ENCODE measurements at places on chromosomes 16 and 17.

- DNase-seq, result no peak
Observed at GRCh38 chr17:45958307-45958706, 40.7 kb upstream of the STH start.

GRCh38 chr16:85892760-85893159 lies 6.2 kb upstream of the IRF8 start:
- DNase-seq, result no peak

GRCh38 chr17:4665027-4665426 lies 23.5 kb upstream of the ALOX15 start:
- DNase-seq, result no peak

- DNase-seq, result no peak
Observed at GRCh38 chr16:89120281-89120680, 26.6 kb downstream of the ACSF3 start.

DNA sequence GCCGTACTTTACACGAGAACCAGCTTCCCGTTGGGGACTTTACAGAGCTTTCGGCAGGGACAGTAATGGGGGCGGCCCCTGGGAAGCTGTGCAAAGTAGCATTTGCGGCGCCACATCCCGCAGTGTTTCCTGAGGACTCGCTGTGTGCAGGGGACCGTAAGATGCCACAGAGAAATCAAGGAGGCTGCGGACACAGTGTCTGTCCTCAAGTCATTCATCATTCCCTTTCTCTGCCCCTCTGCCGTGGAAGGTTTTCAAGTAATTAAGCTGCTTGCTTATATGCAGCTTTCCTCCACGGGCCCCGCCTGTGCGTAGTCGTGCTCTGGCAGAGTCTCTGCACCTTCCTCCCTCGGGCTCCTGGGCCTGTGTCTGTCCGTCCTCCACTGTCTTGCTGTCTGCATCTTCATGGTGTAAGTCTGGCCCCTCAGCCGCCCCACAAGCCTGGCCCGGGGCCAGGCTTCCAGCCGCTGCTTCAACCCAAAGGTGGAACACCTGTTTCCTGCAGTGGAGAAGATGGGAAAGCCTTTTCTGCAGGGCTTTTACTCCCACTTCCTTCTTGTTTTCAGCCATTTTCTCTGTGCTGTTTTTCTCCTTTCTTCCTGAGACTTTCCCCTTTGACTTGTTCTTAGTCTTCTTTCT lies 216.9 kb upstream of the CHMP6 start:
- no peak for DNase-seq

- no peak for DNase-seq
Observed at GRCh38 chr16:10738231-10739077, 5.2 kb upstream of the NUBP1 start.

DNA sequence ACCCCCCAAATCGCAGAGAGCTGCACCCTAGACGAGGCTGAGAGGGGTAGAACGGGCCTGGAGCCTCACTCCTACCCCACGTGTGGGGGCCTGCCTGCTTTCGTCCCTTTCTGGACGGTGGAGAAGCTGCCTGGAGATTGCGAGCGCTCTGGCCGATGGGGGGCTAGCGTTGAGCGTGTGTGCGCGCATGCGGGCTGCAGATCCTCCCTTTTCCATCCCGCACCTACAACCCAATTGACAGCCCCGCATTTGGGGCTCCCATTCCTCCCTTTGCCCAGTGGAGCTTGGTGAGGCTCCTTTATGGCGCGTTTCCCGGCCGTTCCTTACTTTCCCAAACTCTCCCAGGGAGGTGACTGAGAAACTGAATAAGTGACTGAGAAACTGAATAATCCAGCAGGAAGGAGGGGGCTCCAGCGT lies 907 bp upstream of the ESRP2 start:
- DNase-seq, result no peak

GRCh38 chr16:79691007-79691406 lies 90.5 kb upstream of the MAF start:
- no peak for DNase-seq

DNA sequence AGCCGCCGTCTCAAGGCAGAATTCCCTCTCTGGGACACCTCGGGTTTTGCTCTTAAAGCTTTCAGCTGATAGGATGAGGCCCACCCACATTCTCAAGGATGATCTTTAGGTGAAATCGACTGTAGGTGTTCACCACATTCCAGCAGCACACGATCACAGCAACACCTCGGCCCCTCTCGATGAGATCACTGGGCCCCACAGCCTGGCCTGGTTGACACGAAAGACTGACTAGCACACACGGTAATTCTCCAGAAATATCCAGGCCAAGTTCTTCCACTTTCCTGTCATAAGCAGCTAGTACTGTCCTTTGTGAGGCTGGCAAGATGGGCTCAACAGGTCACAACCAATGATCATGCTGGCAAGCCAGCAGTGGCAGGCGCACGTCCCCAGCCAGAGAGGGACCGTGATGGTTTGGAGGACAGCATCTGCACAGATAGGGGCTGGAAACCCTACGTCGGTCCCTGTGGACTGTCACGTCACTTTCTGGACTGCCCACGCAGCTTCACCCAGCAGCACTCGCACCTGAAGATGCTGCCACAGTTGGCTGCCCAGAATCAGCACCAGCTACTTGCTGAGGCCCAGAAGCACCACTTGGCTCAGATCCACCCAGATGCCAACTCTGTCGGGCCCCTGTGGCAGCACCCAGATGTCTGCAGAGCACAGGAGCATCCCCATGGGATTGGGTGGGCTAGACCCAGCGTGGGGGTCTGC lies 17.4 kb downstream of the TMC6 start:
- no peak for DNase-seq

GRCh38 chr16:5041600-5042133 lies 7.9 kb upstream of the NAGPA start:
- peak; percentile 17 for DNase-seq

DNA sequence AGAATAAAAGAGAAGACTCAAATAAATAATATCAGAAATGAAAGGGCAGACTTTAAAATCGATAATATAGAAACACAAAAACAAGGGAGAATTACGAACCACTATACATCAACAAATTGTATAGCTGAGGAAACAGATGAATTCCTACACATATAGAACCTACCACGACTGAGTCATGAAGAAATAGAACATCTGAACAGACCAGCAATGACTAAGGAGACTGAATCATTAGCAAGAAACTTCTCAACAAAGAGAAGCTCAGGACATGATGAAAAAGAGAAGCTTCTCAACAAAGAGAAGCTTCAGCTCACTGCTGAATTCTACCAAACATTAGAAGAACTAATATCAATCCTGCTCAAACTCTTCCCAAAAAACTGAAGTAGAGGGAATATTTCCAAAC lies 255.9 kb downstream of the CEP112 start:
- peak; percentile 9 for DNase-seq

DNA sequence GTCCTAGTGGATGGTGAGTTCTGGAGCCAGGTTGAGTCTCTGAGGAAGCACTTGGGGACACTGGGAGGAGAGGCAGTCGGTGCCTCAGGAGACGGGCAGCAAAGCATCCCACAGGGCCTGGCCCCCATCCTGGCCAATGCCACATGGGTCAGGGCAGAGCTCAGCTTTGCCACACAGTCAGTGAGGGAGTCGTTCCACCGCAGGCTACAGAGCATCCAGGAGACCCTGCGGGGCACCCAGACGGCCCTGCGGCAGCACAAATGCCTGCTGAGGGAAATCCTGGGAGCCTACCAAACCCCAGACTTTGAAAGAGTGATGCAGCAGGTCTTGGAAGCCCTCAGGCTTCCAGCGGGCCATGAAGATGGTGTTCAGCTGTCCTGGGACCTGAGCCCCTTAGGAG lies 39.7 kb downstream of the PLD6 start:
- no peak for DNase-seq

DNA sequence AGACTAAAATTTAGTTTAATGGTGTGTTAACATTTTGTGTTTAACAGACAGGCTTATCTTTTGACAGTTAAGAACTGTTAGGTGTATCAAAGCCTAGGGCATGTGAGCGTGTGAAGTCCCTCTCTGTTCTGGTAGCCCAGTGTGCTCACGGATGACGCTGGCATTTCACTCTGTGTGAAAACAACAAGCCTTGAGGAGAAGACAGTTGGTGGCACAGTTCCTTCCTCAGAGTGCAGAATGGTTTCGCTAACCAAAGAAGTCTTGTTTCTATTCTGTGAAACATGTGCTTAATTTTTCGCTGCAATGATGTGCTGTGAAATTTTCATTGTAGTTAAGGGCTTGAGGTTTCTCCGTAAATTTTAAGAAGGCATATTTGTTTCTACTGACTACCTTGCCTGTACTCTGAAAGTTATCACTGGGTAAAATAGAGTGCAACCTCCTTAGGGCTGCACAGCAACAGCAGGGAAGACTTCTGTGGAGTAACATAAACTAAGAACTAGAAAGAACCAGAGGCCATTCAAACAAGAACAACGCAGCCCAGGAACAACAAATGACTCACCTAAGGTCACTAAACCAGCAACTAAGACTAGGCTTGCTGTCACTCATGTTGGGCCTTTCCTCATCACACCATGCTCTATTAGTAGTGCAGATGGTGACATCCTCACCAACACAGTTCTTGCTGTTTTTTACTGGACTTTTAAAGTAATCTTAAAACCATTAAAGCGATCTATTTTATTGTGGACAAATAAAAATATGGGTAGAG lies 33.4 kb downstream of the BRD7 start:
- DNase-seq, result no peak

- no peak for DNase-seq
Observed at GRCh38 chr16:55051571-55052347, 121.1 kb downstream of the IRX5 start.

DNA sequence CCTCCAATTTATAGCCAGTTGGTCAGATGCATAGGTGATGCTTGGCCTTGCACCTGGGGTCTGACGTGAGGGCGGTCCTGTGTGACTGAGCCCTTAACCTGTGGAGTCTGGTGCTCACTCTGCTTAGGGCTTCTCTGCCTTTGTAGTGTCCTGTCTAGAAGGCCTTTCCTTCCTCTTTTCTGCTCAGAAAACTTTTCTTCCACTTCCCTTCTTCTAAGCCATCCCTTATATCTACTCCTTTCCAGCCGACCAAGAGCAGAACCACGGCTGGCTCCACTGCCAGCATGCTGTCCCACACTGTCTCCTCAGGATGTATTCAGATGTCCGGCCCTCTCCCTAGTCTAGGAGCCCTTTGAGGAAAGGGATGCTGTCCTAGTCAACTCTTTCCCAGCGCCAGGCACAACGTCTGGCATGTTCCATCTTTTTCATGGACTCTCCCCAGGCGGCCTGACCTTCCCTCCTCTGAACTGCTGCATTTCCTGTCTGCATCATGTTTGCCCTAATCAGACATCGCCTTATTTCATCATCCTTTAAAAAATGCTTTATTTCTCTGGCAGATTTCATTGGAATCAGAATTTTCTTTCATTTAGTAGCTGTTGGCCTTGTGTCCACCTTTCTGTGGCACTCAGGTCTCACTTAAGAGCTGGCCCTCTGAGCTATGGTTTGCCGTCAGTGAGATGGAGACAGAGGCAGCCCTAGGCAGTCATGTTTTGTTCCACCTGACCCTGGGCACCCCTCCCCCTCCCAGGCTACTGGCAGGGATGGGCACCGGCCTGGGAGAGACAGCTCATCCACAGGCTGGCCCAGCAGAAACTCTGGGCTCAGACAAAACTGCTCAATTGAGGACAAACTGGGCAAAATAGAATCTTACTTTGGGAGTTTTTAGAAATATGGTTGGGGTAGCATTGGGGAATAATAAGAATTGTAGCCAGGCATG lies 15.5 kb upstream of the BRCA1 start:
- no peak for DNase-seq

- DNase-seq, result peak; percentile 19
Observed at GRCh38 chr17:12665263-12666210, at the start of gene MYOCD. TSS of gene MYOCD (plus strand) at chr17:12665890. CDS start at chr17:12666189, 299 bp downstream.

DNA sequence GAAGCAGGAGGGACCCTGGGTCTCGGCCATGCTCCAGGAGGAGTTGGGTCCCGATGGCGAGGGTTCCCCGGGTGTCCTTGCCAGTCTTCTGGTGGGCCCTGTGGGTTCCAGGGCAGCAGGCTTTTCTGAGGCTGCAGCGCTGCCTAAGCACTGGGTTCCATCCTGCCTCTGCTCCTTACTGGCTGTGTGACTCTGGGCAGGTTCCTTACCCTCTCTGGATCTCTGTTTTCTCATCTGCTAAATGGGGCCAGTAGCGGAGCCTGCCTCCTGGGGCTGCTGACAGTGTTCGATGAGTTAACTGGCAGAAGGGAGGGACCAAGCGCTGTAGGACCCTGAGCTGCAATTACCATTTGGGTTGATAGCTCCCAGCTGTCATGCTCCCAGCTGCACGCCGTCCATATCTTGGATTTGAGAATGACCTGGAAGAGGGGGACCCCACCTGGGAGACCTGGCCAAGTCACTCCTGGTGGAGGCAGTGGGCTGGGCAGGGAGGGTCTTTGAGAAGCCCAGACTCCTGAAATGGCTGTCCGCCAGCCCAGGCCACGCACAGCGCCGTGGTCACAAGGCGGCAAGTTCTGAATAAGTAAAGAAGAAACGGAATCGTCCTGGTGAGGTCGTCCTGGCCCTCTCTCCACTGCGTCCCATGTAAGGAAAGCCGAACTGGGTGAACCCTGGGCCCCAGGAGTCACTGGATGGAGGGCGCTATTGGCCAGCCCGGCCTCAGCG lies 47.2 kb upstream of the GSE1 start:
- no peak for DNase-seq

GRCh38 chr17:32330147-32330546 lies 11.8 kb downstream of the C17orf75 start:
- no peak for DNase-seq

DNA sequence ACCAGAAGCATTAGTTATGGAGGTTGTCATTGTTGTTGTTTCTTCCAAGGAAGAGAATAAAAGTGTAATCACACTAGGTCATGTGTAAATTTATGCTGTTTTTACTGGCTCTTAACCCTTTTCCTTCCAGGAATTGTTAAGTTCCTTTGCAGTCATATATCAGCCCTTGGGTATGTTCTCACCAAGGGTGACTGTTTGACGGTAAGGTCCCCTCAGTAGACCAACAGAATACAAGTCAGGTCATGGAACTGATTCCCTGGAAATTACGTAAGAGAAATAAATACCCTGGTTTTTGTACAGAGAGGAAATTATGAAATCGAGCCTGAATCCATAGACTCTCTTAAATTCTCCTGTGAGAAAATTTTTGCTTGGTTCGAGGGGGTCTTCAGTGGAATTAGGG lies 11.2 kb upstream of the KCNJ2 start:
- no peak for DNase-seq

DNA sequence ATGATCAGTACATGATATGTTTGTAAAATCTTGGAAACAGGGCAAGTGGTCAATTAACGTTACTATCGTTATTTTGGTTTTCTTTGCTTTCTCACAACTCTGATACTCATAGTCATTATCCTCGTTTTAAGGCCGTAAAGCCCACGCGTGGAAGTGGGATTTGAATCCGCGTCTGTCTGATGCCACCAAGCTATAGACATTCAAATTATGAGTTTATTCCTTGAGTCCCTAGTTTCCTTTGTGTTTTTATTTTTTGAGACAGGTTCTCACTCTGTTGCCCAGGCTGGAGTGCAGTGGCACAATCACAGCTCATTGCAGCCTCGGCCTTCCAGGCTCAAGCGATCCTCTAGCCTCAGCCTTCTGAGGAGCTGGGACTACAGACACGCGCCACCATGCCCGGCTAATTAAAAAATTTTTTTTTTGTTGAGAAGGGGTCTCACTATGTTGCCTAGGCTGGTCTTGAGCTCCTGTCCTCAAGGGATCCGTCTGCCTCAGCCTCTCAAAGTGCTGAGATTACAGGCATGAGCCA lies 1.0 kb downstream of the DCTN5 start:
- no peak for DNase-seq
